ENCODE measurements at places on chromosomes 11 and 22. TPM values are rescaled to one million over a fixed set of nuclear protein-coding genes. Genes with fewer than 3 reads are reported as not detected.

The OR52N4 gene
- total RNA-seq = not detected

The PIH1D2 gene
- 4.4 TPM for total RNA-seq

- DNase-seq = no peak
These were observed 345.5 kb upstream of the CTSC start for GRCh38 chr11:88683024-88683423.

DNA sequence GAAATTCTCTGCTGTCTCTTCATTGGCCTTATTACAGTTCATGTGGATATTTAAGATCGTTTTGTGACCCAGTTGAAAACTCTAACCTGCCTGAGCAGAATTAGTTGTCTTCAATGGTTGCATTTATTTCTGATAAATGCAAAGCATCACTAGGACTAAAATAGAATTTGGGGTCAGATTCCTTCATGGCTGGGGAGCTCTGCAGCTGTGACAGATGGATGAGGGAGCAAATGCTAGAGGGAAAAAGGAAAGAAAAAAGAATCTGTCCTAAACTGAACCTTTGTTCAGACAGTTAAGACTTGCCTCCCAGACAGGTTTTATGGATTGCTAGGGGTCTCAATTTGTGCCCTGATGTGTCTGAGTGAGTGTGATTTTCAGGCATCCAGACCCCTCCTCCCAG lies 113.0 kb downstream of the SYT9 start:
- peak; percentile 74 for DNase-seq

GRCh38 chr11:133892126-133892525 lies 46.8 kb upstream of the SPATA19 start:
- no peak for DNase-seq

GRCh38 chr22:50148991-50149721 lies 21.4 kb upstream of the PANX2 start:
- peak; percentile 98 for DNase-seq

GRCh38 chr11:100671471-100671870 lies 15.6 kb upstream of the ARHGAP42 start:
- no peak for DNase-seq

The OR8G5 gene
- total RNA-seq = not detected

- peak; percentile 89 for DNase-seq
These were observed 19.6 kb downstream of the CKAP5 start for GRCh38 chr11:46826310-46827044.

- DNase-seq = no peak
These were observed 67.9 kb upstream of the GRK3 start for GRCh38 chr22:25496396-25497064.

The CLMP gene
- 0.37 TPM for total RNA-seq

The VSTM5 gene
- not detected for total RNA-seq

GRCh38 chr11:121517996-121518395 lies 65.2 kb upstream of the SORL1-AS1 start:
- DNase-seq = no peak

- DNase-seq = no peak
These were observed 9.4 kb upstream of the FADD start for GRCh38 chr11:70193411-70194292.

The SMPD1 gene
- total RNA-seq = 14.1 TPM

The PRDX5 gene
- total RNA-seq = 341 TPM

DNA sequence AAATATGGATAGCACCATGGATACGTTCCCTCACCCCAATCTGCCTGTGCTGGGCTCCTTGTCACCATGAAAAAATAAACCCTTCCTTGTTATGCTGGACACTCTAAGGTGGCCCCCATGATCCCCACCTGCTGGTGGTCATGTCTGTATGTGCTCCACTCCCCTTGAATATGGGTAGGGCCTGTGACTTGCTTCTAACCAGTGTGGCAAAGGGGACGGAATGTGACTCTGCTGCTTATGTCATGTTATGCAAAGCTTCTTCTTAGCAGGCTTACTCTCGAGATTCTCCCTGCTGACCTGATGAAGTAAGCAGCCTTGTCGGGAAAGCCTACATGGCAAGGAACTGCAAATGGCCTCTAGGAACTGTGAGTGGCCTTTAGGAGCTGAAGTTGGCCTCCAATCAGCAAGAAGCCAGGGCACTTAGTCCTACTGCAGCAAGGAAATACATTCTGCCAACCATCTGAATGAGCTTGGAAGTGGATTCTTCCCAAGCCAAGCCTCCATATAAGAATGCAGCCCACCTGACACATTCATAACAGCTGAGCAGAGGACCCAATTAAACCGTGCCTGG lies 159.9 kb downstream of the CCDC34 start:
- DNase-seq = no peak

The SLC6A5 gene
- total RNA-seq = not detected

DNA sequence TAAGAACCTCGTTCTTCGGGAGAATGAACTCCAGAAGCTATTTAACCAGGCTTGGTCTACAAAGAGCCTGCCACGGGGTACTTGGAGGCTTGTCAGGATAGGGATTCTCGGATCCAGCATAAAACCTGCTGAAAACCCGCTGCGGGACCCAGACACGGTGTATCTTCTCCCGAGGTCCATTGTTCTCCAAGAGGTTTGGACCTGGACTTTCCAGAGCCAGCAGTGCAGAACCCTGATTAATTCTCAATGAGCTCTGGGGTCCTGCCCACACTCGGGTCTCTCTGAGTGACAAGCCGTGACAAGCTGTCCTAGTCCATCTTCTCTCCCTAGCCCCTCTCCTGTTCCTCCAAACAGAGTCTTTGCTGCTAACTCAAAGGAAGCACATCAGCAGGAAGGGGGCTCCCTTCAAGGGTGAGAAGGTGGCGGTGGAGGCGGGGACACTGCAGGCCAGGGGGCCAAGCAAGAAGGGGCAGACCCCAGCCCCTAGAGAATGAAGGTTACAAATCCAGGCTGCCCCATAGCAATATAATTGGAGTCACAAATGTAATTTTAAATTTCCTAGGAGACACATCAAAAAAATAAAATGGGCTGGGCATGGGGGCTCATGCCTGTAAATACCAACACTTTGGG lies 12.2 kb downstream of the SHANK2 start:
- DNase-seq = no peak

DNA sequence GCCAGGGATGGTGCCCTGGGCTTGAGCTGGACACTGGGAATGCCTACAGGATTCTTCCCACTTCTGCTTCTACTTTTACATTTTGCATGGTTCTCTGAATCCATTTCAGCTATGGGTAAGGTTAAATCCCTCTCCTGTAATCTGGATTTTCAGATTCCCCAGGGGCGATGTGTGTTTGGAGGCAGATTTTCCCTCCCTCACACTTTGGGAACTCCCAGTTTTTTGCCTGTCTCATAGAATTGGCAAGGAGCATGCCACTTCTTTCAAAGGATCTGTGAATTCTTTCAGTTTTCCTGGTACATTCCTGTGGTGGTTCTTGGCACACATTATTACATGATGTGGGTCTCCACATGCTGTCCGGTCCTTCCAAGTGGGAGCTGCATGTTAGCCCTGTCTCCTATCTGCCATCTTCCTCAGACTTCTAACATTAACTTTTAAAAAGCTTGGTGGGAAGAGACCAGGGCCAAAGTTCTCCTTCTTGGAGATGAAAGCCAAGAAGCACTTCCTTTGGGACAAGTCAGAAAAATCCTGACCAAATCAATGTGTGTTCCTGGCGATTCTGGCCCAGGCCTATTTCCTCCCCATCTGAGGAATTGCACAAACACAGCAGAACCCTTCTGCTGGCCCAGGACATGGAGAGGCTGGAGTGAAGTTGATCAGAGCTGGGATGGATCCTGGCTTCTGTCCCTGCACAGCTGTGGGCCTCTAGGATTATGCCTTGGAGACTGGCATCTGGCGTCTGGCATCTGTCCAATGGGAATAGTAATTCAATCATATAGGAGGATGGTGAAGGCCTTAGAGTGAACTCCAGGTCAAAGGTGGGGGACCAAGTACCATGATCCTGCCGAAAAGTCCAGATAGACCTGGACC lies 5.4 kb upstream of the APOL2 start:
- no peak for DNase-seq

- DNase-seq = peak; percentile 27
These were observed 3.0 kb downstream of the SAC3D1 start for GRCh38 chr11:65043881-65044501.

The CLTCL1 gene
- total RNA-seq = 4.9 TPM

The HPX gene
- total RNA-seq = not detected

DNA sequence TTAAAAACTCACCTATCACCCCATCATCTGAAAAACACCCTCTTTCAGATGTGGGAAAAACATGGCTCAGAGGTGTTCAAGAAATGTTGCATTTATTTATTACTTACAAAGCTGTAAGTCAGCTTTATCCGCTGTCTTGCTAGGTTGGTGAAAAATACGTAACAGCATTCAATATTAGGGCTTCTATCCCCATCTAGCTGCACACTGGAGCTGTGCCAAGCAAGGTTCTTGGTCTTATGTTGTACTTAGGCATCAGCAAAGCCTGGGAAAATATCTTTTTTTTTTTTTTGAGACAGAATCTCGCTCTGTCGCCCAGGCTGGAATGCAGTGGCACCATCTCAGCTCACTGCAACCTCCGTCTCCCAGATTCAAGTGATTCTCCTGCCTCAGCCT lies 7.5 kb downstream of the SERPING1 start:
- DNase-seq = no peak

DNA sequence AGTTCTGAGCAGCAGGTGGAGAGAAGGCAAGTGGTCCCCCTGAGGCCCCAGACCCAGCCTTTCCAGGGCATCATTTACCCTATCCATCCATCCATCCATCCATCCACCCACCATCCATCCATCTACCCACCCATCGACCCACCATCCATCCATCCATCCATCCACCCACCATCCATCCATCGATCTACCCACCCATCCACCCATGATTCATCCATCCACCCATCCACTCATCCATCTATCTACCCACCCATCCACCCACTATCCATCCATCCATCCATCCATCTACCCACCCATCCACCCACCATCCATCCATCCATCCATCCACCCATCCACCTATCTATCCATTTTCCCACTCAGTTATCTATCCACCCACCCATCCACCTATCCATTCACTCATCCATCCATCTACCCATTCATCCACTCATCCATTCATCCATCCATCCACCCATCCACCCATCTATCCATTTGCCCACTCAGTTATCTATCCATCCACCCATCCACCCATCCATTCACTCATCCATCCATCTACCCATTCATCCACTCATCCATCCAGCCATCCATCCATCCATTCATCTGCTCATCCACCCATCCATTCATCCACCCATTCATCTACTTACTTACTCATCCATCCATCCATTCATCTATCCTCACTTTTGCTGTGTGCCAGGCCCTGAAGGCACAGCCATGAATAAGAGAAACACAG lies 63.4 kb downstream of the MCM5 start:
- no peak for DNase-seq

DNA sequence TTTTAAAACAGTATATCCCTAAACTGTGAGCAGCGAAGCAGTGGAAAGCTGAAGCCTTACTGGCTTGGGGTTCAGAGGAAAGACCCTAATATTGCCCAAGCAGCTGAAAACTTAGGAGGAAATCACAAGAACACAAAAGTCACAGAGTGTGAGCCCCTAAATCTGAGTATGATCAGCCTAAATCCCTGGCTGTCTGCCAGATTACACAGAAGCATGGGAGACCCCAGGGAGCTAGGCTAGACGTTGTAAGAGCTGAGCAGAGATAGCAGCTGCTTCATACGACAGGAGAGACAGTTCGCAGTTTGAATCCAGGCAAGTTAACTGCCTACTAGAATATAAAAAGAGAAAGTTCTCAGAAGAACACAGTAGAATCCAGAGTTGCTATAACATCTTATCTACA lies 81.2 kb downstream of the PACS1 start:
- DNase-seq = no peak

The SERHL2 gene
- not detected for total RNA-seq

- no peak for DNase-seq
These were observed 2.2 kb downstream of the TBX1 start for GRCh38 chr22:19762568-19763457.

DNA sequence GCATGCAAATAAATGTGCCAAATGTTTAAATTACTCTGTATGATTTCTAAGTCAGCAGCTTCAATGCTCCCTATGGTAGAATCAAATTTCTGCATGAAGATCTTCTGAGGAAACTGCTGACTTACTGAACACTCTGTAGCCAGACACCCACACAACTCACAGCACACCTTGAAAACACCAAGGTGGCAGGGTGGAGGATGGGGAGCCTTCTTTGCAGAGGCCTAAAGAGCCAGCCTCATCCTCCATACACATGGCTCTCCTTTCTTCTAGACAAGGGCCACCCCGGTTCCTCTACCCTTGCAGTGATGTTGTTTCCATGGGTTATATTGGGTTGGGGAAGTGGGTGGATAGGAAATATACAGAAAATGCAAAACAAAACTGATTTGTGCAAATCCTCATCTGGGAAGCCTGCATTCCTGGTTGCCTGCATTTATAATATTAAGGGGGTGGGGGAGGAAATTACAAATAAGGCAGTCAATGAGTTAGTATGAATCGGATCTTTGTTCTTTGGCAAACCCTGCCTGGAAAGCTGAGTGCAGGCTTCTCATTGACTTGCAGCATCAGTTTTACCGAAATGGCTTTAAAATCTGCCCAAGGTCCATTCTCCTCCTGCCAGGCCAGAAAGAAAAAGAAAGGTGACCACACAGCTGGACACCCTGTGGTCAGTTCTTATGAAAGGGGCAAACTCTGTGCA lies 15.8 kb upstream of the ETS1 start:
- DNase-seq = peak; percentile 6

All from G401 (cell line).